ENCODE measurements at places on chromosomes 3 and 15.

GRCh38 chr15:67836477-67836876, 3.4 kb downstream of the RNU6-1 start:
- peak; percentile 10 for DNase-seq

- DNase-seq: no peak
Observed at GRCh38 chr3:42964266-42964665, 14.8 kb upstream of the GASK1A start.

DNA sequence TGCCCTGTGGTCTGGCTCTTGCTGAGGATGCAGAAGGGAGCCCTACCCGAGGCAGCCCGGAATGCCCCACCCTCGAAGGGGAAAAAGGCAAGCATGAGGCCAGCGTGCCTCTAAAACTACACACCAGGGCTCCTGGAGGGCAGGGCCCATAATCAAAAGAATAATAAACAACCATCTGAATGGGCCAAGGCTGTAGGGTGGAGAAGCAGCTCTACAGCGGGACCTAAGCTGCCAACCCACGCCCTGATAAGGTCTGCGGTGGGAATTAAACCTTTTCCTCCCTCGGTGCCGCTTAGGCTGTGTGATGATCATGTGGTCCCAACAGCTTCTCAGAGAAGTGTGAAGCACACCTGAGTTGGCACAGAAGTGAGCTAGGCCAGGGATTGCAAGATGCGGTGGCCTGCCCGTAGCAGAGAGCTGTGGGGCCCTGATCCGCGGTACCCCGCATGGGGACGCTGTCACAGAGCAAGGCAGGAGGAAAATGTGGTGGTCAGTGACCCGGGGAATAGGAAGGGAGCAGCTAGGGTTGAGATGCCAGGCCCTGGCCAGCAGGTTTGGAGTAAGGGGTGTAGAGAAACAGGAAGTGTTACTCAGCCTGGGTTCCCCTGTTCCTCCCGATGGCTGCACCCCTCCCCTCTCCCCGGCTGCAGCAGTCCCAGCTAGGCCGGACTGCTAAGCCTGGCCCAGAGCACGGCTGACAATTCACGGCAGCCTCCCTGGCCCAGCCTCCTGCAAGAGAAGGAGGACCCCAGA, 1.1 kb upstream of the C15orf62 start:
- no peak for DNase-seq

GRCh38 chr3:118186051-118186450, 848.6 kb downstream of the IGSF11 start:
- no peak for DNase-seq

DNA sequence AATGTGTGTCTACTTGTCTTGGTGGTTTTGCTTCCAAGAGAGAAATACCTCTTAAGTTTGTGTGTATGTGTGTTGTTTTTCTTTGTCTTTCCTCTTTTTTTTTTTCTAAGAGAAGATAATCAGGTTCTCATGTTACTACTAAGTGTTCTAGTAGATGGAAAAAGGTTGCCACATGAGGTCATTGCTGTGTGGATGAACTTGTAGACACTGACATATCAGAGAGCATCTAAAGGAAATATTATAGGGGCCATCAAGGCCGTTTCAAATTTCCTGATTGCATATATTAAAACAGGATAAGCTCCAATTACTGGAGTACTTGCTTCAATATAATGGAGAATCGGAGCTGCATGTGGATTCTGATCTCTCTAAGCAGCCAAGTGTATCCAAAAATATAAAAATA, 747.5 kb downstream of the NR2F2 start:
- DNase-seq: no peak

DNA sequence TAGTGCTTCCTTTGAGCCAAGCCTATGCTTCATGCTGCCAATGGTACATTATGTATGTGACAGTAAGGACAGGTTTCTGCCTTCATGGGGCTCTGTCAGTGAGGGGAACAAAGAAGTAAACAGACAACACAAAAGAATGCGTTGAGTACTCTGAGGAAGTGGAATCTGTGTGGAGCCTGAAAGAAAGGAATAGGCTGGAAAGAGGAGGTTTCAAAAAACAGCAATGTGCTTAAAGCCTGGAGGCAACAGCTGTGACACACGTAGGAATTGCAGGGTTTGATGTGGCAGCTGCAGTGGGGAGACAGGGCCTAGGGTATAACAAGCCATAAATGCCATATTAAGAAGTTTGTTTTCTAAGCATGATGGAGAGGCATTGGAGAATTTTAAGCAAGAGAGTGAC, 316.7 kb downstream of the CLSTN2 start:
- DNase-seq: peak; percentile 28

- no peak for DNase-seq
Observed at GRCh38 chr15:101496198-101496986, 6.9 kb upstream of the PCSK6 start.

DNA sequence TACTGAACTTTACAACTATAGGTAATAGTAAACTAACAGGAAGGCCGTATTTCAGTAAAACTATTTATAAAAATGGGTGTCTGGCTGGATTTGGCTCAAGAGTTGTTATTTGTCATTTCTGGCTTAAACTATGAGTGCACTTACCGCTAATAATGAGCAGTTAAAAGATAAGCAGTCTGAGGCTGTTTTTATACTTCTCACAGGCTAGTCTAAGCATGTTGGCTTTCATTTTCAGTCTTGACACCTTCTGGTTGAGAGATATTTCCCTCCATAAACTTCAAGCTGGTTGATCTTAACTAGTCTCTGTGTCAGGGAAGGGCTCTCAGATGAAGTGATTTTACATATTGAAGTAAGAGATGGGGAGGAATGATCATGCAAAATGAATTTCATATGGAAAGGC, 96.1 kb downstream of the RSRC1 start:
- DNase-seq: no peak

- DNase-seq: no peak
Observed at GRCh38 chr3:65576228-65576627, 462.5 kb downstream of the MAGI1 start.

- no peak for DNase-seq
Observed at GRCh38 chr3:128217702-128218547, 64.6 kb downstream of the EEFSEC start.

- no peak for DNase-seq
Observed at GRCh38 chr3:123110282-123110975, 43.6 kb downstream of the PDIA5 start.

GRCh38 chr15:23438816-23439466, 8.1 kb downstream of the GOLGA6L2 start:
- no peak for DNase-seq

DNA sequence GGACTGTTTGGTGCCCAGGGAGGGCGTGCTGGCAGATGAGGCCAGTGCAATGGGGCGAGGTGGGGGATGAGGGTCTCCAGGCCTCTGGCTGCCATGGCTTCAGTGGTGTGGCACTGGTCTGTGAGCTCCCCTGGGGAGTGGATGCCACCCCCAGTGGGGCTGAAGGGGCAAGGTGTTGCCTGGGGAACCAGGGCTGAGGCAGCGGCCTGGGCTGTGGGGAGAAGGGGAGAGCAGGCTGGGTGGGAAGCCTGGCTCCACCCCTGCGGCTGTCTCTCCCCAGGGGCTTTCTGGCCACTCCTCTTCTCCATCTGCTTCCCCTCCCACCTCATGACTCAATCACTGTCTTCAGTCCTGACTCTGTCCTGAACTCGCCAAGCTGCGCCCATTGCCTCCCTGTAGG, 88.4 kb upstream of the TLE3 start:
- no peak for DNase-seq

GRCh38 chr3:18512007-18512406, 86.9 kb upstream of the SATB1 start:
- no peak for DNase-seq

- no peak for DNase-seq
Observed at GRCh38 chr3:2156244-2156847, 57.7 kb downstream of the CNTN4 start.

GRCh38 chr3:154666542-154666941, 236.6 kb upstream of the GPR149 start:
- DNase-seq: no peak

- DNase-seq: no peak
Observed at GRCh38 chr15:74387141-74387541, 19.7 kb upstream of the CYP11A1 start.

- no peak for DNase-seq
Observed at GRCh38 chr15:74780523-74781430, 1.1 kb upstream of the CSK start.

DNA sequence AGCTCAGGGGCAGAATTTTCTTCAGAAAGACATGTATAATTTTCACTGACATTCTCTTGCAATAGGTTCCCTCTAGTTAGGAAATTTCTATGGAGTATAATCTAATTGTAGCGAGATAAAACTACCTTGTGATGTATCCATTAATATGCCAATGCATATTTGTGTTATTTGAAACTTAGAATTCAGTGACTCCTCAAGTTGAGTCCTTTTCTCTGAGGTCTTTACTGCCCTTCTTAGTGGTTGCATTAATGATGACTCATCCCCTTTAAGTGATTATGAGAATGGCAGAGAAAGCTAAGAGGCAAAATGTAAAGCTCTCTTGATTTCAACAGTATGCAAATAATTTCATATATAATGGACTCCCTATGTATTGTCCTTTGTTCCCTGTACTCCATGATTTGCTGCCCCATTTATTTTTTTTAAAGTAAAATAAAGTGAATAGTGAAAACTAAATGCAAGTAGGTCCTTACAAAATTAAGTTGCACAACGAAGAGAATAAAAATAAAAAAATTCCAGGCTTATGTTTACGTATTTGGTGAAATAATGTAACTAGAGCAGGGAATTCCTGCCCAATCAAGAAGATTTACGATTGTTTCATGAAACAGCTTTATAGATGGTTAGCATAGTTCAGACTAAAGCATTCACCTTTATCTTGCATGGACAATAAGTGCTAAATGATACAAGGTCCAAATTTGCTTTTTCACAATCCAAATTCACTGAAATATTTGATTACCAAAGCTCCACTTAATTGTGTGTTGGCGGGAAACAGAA, 78.1 kb downstream of the ZPLD1 start:
- DNase-seq: no peak

- DNase-seq: no peak
Observed at GRCh38 chr3:70744536-70744935, 432.1 kb upstream of the MDFIC2 start.

- DNase-seq: no peak
Observed at GRCh38 chr3:58617338-58617761, 40.2 kb upstream of the FAM107A start.

DNA sequence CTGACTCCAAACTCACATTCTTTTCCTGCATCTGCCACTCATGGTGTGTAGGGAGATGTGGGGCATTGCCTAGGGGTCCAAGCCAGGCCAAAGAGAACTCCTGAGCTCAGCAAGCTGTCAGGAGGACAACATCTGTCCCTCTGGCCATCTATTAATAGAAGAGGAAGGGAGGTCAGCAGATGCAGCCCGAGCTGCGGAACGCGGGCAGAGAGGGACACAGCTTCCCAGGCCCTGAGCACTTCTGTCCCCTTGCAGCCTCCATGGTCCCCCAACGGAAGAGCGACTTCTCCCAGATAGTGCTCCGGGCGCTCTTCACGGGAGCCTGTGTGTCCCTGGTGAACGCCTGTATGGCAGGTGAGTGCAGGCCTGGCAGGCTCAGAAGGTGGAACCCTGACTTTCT, 37.3 kb upstream of the PDE8A start:
- DNase-seq: no peak

- DNase-seq: no peak
Observed at GRCh38 chr3:47385007-47385406, 4.2 kb downstream of the PTPN23 start.

GRCh38 chr3:114519415-114519814, 225.6 kb downstream of the TIGIT start:
- DNase-seq: no peak

GRCh38 chr15:23472033-23472432, 25.0 kb upstream of the GOLGA6L2 start:
- no peak for DNase-seq

DNA sequence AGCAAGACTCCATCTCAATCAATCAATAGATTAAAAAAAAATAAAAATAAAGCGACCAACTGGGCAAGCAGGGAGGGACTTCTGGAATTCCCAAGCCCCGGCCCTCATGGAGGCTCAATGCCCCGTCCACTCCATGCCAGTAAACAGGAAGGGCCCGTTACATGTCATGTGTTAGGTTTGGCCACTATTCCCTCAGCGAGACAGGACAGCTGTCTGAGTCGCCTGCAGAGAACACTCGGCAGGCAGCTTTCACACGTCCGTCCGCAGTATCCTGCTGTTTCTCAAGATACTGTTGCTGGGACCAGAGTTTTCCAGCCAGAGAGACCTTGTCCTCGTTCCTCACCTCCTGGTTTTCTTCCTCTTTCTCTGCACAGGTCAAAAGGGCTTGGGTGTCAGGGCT, 18.0 kb downstream of the TMEM44 start:
- no peak for DNase-seq

DNA sequence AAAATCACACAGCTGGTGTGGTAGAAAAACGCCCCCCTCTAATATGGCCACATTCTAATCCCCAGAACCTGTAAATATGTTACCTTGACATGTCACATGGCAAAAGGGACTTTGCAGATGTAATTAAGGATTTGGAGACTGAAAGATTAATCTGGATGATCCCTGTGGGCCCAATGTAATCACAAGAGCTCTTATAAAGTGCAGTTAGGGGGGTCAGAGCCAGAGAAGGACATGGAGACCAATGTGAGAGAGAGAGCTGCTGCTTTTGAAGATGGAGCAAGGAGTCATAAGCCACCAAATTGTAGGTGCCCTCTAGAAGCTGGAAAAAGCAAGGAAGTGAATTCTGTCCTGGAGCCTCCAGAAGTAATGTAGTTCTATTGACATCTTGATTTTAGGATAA, 152.6 kb downstream of the PEX5L start:
- no peak for DNase-seq

DNA sequence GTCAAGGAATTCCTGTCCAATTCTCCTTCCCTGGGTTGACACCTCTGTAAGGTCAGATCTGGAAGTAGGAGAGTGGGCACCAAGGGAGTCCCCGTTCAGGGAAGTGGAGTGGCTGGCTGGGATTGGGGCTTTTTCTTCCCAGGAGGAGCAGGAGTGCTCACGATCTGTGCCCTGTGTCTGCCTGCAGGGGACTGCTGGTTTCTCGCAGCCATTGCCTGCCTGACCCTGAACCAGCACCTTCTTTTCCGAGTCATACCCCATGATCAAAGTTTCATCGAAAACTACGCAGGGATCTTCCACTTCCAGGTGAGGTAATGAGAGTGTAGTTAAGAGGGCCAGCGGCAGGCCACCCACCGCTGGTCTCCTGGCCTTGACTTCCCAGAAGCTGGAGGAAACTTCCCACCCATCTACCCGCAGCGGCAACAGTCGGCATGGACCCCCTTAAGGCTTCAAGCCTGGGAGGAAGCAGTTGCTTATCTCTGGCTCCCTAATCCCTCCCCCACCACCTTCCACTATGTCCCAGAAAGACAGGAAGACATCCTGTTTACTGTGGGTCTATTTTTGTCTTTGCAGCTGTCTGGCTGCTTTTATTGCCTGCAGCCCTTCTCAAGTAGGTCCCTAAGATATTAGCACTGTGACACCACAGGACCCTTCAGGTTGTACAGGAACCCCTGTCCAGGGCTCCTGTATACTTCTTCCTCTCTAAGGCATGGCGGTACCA, 26.8 kb downstream of the CAPN3 start:
- no peak for DNase-seq

DNA sequence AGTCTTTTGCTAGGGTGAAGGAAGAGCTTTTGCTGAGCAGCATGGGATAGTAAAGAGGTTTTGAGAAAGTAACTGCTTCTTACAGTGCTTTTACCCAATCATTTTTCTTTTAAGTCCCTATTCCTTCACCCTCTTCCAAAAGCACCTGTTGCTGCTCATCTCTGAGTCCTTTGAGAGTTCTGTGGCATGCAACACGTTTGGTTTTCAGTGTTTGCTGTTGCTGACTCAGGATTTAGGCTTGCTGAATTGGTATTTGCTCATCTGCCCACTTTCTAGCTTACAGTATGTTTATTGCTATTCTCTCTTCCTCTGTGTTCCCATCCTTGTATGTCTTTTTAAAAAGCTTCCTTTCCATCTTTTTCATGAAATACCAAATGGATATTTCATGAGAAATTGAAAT, 55.9 kb upstream of the THRB start:
- no peak for DNase-seq
